ENCODE measurements at places on chromosomes 11 and 22. TPM values are rescaled to one million over a fixed set of nuclear protein-coding genes. Genes with fewer than 3 reads are reported as not detected.

DCHS1 gene
- total RNA-seq: 0.12 TPM

INCENP gene
- total RNA-seq: 57.7 TPM

SNU13 gene
- total RNA-seq: 167 TPM

TRIM49 gene
- total RNA-seq: not detected

CADM1 gene
- 23.2 TPM for total RNA-seq

NUDT22 gene
- total RNA-seq: 28.5 TPM

OR52I1 gene
- total RNA-seq: not detected

MRGPRD gene
- not detected for total RNA-seq

RAG1 gene
- 0.10 TPM for total RNA-seq

MED15 gene
- 54.7 TPM for total RNA-seq

SCGB1C1 gene
- not detected for total RNA-seq

HOATZ gene
- not detected for total RNA-seq

FOXR1 gene
- total RNA-seq: not detected

SLC22A6 gene
- not detected for total RNA-seq

WNT7B gene
- total RNA-seq: 122 TPM

ISX gene
- total RNA-seq: not detected

EHBP1L1 gene
- 46.0 TPM for total RNA-seq

GPR152 gene
- not detected for total RNA-seq

TMEM184B gene
- 38.5 TPM for total RNA-seq

ABCG4 gene
- total RNA-seq: 0.87 TPM

AGBL2 gene
- 1.8 TPM for total RNA-seq

SLC16A8 gene
- not detected for total RNA-seq

ZNF214 gene
- 0.83 TPM for total RNA-seq

NEFH gene
- 0.09 TPM for total RNA-seq

DNHD1 gene
- 2.6 TPM for total RNA-seq

NARS2 gene
- total RNA-seq: 22.1 TPM

OR6A2 gene
- total RNA-seq: not detected

APOL5 gene
- not detected for total RNA-seq

SYT9 gene
- total RNA-seq: 0.16 TPM

KCNK4 gene
- total RNA-seq: 0.24 TPM

PNPLA5 gene
- total RNA-seq: not detected

CEP126 gene
- total RNA-seq: 3.5 TPM

All from A549 treated with CpdA at 1 μM for 4 hours (cell line).